ENCODE measurements at places on chromosomes 11 and 22. TPM values are rescaled to one million over a fixed set of nuclear protein-coding genes. Genes with fewer than 3 reads are reported as not detected.
A peak's percentile ranks its signal among the peaks of the same experiment; 100 is the strongest.

GRCh38 chr11:12506404-12506921, 129.1 kb downstream of the PARVA start:
- H3K27me3 ChIP-seq, result no peaks in the 10 kb centered on the region
- no peaks in the 10 kb centered on the region for H3K36me3 ChIP-seq
- no peaks in the 10 kb centered on the region for H3K4me1 ChIP-seq
- DNase-seq, result no peak

GRCh38 chr11:2449548-2450320, 4.9 kb downstream of the KCNQ1 start:
- DNase-seq, result no peak
- no peaks in the 10 kb centered on the region for H3K36me3 ChIP-seq
- no peak overlapping the region for H3K27ac ChIP-seq
- peaks cover 12% of the 10 kb centered on the region for H3K4me1 ChIP-seq

- H3K27ac ChIP-seq, result no peak overlapping the region
- no peak overlapping the region for H3K4me3 ChIP-seq
- no peaks in the 10 kb centered on the region for H3K36me3 ChIP-seq
- H3K27me3 ChIP-seq, result no peaks in the 10 kb centered on the region
- no peak for DNase-seq
- no peaks in the 10 kb centered on the region for H3K4me1 ChIP-seq
These were observed 5.5 kb downstream of the SEPTIN3 start for GRCh38 chr22:41974691-41975290.

GRCh38 chr22:31838917-31839316, 85.1 kb downstream of the DEPDC5 start:
- H3K4me1 ChIP-seq, result no peaks in the 10 kb centered on the region
- no peak overlapping the region for H3K27ac ChIP-seq
- no peaks in the 10 kb centered on the region for H3K27me3 ChIP-seq

GRCh38 chr11:31921081-31921480, 110.0 kb upstream of the PAX6 start:
- DNase-seq, result no peak
- H3K36me3 ChIP-seq, result no peaks in the 10 kb centered on the region
- no peak overlapping the region for H3K27ac ChIP-seq

GRCh38 chr11:111322534-111322933, 24.2 kb downstream of the POU2AF3 start:
- no peaks in the 10 kb centered on the region for H3K36me3 ChIP-seq
- no peak overlapping the region for H3K27ac ChIP-seq
- no peak overlapping the region for H3K4me3 ChIP-seq
- peaks cover 27% of the 10 kb centered on the region for H3K4me1 ChIP-seq
- DNase-seq, result no peak
- H3K27me3 ChIP-seq, result no peaks in the 10 kb centered on the region

GRCh38 chr22:30056015-30056414, 24.2 kb upstream of the HORMAD2 start:
- no peaks in the 10 kb centered on the region for H3K27me3 ChIP-seq
- H3K4me3 ChIP-seq, result no peak overlapping the region
- DNase-seq, result no peak
- H3K4me1 ChIP-seq, result no peaks in the 10 kb centered on the region
- H3K36me3 ChIP-seq, result no peaks in the 10 kb centered on the region

- no peak overlapping the region for H3K27ac ChIP-seq
- no peak for DNase-seq
- no peak overlapping the region for H3K4me3 ChIP-seq
- no peaks in the 10 kb centered on the region for H3K36me3 ChIP-seq
- no peaks in the 10 kb centered on the region for H3K4me1 ChIP-seq
These were observed 11.9 kb downstream of the CRTAM start for GRCh38 chr11:122850076-122850631.

GRCh38 chr11:43282607-43283440, 29.0 kb upstream of the API5 start:
- no peak overlapping the region for H3K27ac ChIP-seq
- peak; percentile 72 for DNase-seq
- H3K4me3 ChIP-seq, result no peak overlapping the region
- H3K4me1 ChIP-seq, result no peaks in the 10 kb centered on the region

DNA sequence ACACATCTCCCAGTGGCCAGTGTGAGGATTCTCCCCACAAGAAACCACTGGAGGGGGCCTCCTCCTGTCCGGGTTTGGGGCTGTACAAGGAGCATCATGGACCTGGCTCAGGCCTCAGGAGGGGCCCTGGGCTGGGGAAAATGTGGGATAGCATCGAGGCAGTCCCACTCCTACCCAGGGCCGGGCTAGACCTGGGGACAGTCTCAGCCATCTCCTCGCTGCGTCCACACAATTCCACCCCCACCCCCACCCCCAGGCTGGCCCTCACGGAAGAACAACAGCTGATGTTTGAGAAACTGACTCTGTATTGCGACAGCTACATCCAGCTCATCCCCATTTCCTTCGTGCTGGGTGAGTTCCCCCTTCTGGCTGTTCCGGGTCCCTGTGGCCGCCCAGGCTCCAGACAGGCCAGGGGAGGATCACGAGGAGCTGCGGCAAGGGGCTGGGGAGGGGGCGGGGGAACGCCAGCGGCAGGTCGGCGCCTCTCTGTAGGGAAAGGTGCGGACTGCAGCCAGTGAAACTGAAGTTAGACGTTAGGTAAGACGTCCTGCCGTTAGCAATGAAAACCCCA, 4.8 kb downstream of the BEST1 start:
- no peaks in the 10 kb centered on the region for H3K4me1 ChIP-seq
- H3K36me3 ChIP-seq, result no peaks in the 10 kb centered on the region
- H3K27me3 ChIP-seq, result no peaks in the 10 kb centered on the region
- peak overlapping the region; percentile 32 for H3K4me3 ChIP-seq
- peak; percentile 62 for DNase-seq

DNA sequence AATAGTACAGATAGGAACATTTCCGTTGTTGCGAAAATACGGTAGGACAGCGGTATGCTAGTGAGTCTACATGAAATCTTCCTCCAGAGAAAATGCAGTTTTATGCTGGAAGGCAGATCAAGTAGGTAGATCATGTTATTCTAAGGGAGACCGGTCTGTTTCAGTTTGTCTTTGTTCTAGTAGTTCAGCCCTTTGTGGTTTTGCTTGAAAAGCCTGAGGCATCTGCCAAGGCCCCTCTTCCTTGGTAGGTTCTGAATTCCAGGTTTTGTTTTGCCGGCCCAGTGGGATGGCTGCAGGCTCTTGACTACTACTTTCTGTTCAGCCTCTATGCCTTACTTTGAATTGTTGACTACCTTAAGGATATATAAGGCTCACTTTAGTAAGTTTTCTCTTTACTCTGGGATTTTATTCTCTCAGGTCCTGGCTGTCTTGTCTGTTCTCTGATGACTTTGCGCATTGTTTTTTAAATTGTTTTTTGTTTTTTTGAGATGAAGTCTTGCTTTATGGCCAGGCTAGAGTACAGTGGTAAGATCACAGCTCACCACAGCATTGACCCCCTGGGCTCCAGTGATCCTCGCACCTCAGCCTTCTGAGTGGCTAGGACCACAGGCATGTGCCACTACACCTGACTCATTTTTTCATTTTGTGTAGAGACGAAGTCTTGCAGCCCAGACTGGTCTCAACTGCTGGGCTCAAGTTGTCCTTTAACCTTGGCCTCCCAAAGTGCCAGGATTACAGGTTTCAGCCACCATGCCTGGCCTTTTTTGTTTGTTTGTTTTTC, 53.7 kb downstream of the HIPK3 start:
- H3K27me3 ChIP-seq, result no peaks in the 10 kb centered on the region
- H3K36me3 ChIP-seq, result no peaks in the 10 kb centered on the region
- no peaks in the 10 kb centered on the region for H3K4me1 ChIP-seq
- DNase-seq, result no peak
- no peak overlapping the region for H3K27ac ChIP-seq

DNA sequence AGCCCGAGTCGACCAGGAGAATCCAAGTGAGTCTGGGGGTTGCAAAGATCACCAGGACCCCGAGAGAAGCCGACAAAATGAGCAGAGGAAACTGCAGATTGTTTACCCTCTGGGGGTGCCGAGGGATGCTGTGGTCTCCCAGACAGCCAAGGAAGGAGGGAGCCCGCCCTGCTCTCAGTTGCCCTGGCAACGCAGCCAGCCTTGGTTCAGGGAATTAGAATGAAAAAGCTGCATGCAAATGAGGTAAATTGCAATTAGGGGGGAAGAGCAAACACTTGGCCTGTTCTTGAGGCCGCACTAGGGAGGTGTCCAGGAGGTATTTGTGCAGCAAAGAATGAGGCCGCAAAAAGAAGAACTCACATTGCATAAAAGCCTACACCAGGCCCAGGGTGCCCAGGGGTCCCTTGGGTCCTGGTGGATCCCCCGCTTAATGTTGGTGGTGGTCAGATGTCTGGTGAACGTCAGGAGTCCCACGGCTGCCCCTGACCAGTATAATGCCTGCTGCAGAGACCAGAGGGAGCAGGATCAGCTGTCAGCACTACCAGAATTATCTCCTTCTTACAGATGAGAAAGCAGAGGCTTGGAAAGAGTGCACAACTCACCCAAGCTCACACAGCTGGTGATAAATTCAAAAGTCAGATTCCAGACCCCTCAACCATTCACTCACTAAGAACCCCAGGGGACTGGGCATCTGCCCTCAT, 40.3 kb upstream of the ATXN10 start:
- DNase-seq, result no peak
- no peak overlapping the region for H3K27ac ChIP-seq
- no peaks in the 10 kb centered on the region for H3K36me3 ChIP-seq
- no peaks in the 10 kb centered on the region for H3K27me3 ChIP-seq
- no peak overlapping the region for H3K4me3 ChIP-seq
- H3K4me1 ChIP-seq, result no peaks in the 10 kb centered on the region

GRCh38 chr11:36509201-36509639, 852 bp downstream of the TRAF6 start:
- H3K27me3 ChIP-seq, result no peaks in the 10 kb centered on the region
- no peaks in the 10 kb centered on the region for H3K36me3 ChIP-seq
- peaks cover 5% of the 10 kb centered on the region for H3K4me1 ChIP-seq
- DNase-seq, result no peak
- H3K4me3 ChIP-seq, result peak overlapping the region; percentile 77
- peak overlapping the region; percentile 94 for H3K27ac ChIP-seq

- no peak overlapping the region for H3K27ac ChIP-seq
- no peaks in the 10 kb centered on the region for H3K36me3 ChIP-seq
- DNase-seq, result no peak
- H3K4me3 ChIP-seq, result no peak overlapping the region
- H3K4me1 ChIP-seq, result no peaks in the 10 kb centered on the region
These were observed 86.4 kb downstream of the CELSR1 start for GRCh38 chr22:46450931-46451561.

- H3K36me3 ChIP-seq, result no peaks in the 10 kb centered on the region
- H3K27me3 ChIP-seq, result no peaks in the 10 kb centered on the region
- H3K27ac ChIP-seq, result no peak overlapping the region
- DNase-seq, result no peak
- H3K4me1 ChIP-seq, result no peaks in the 10 kb centered on the region
These were observed 11.9 kb upstream of the AMPD3 start for GRCh38 chr11:10443152-10443551.

GRCh38 chr11:96151501-96151900, 191.5 kb downstream of the MAML2 start:
- no peaks in the 10 kb centered on the region for H3K27me3 ChIP-seq
- no peak for DNase-seq
- H3K4me3 ChIP-seq, result no peak overlapping the region

DNA sequence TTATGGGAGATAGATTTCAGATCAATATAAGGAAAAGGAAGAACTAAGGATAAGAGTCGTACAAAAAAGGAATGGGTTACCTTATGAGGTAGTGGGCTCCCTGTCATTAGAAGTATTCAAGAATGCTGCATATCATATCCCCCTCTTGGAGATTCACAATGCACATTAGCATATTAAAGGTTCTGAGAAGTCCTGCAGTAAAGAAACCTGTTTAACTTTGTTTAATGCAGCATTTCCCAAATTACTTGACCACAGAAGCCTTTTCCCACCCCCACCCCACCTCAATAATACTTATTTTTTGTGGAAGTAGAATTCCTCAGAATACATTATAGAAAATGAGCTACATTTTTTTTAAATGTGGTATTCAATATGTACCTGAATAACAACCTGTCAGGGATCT, 30.9 kb downstream of the PHF21A start:
- no peaks in the 10 kb centered on the region for H3K36me3 ChIP-seq
- no peak overlapping the region for H3K27ac ChIP-seq
- H3K4me1 ChIP-seq, result no peaks in the 10 kb centered on the region
- DNase-seq, result no peak
- no peak overlapping the region for H3K4me3 ChIP-seq

GRCh38 chr22:47619631-47620030, 857.2 kb downstream of the TBC1D22A start:
- H3K4me3 ChIP-seq, result no peak overlapping the region
- H3K4me1 ChIP-seq, result no peaks in the 10 kb centered on the region
- no peaks in the 10 kb centered on the region for H3K27me3 ChIP-seq
- H3K27ac ChIP-seq, result no peak overlapping the region
- DNase-seq, result no peak

- no peak overlapping the region for H3K27ac ChIP-seq
- no peaks in the 10 kb centered on the region for H3K27me3 ChIP-seq
- no peak for DNase-seq
These were observed 28.1 kb downstream of the DRD4 start for GRCh38 chr11:665062-665703.

DNA sequence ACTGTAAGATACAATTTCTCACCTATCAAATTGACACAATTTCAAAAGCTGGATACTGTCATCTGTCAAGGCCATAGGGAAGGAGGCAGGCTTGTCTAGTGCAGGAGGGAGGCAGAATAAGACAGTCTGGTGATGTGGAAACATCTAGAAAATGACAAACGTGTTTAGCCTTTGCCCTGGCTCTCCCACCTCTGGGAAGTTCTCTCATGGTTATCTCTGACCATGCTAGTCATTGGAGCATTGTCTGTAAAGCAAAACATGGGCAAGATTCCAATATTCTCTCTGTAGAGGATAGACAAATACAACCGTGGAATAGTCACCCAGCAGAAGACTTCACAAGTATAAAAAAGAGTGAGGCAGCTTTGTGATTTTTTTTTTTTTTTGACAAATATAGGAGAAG, 9.1 kb upstream of the SERHL2 start:
- no peaks in the 10 kb centered on the region for H3K36me3 ChIP-seq
- H3K4me3 ChIP-seq, result no peak overlapping the region
- no peak for DNase-seq
- no peaks in the 10 kb centered on the region for H3K4me1 ChIP-seq
- H3K27me3 ChIP-seq, result no peaks in the 10 kb centered on the region

Gene POTEH
- total RNA-seq, result not detected

Gene INPP5J
- 12.7 TPM for total RNA-seq

Gene SEC14L6
- total RNA-seq, result 3.9 TPM

Gene GSTT2B
- 9.4 TPM for total RNA-seq

Gene OTOG
- total RNA-seq, result not detected

Gene SYCE3
- total RNA-seq, result not detected

Gene DEUP1
- total RNA-seq, result 0.52 TPM

Gene MYBPC3
- not detected for total RNA-seq

Gene MOV10L1
- total RNA-seq, result 0.19 TPM

Gene PHOX2A
- not detected for total RNA-seq

Gene SLC17A6
- total RNA-seq, result 0.16 TPM

Gene LMNTD2
- total RNA-seq, result 5.9 TPM

Gene TEAD1
- total RNA-seq, result 35.1 TPM
